ENCODE measurements at places on chromosomes 4 and X.

- H3K4me3 ChIP-seq = no peak overlapping the region
- no peak overlapping the region for H3K27ac ChIP-seq
- H3K4me1 ChIP-seq = no peaks in the 10 kb centered on the region
These were observed 15.3 kb downstream of the LARP7 start for GRCh38 chr4:112652216-112652615.

- H3K27me3 ChIP-seq = peaks cover 5% of the 10 kb centered on the region
- H3K4me1 ChIP-seq = peaks cover 19% of the 10 kb centered on the region
- DNase-seq = no peak
- H3K36me3 ChIP-seq = peaks cover 4% of the 10 kb centered on the region
- peak overlapping the region; percentile 81 for H3K4me3 ChIP-seq
These were observed 1.0 kb upstream of the PLA2G12A start for GRCh38 chr4:109730619-109731545.

- H3K4me1 ChIP-seq = peaks cover 38% of the 10 kb centered on the region
- no peak overlapping the region for H3K4me3 ChIP-seq
- no peak overlapping the region for H3K27ac ChIP-seq
- no peak for DNase-seq
- no peaks in the 10 kb centered on the region for H3K27me3 ChIP-seq
- peaks cover 18% of the 10 kb centered on the region for H3K36me3 ChIP-seq
These were observed 9.9 kb downstream of the CHIC2 start for GRCh38 chr4:54054501-54054900.

DNA sequence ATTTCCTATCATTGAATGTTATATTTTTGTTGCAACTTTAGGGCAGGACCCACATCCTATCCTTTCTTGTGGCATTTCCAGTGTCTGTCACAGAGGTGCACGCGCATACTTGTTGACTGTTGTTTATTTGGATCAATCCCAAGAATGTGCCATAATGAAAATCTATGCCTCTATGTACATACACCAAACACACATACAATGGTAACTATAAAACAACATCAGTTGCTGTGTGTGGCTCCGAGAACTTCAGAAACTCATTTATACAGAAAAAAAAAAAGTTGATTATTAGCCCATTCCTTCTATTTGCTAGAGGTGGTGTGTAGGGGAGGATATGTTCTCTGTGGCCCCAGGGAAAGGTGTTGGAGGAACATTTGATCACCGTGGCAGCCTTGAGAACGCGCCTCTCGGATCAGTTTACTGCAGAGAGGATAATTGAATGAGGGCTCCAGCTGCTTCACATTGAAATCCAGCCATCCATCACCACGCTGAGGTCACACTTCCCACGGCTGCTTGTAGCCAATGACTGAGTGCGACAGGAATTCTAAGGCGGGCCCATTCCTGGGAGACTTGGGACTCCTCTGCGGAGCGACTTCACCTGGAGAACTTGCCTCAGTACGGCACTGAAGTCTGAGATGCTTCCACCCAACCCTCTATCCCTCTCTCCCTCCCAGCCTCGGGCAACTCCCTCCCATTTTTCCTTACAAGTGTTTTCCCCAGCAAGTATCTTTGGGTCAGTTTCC is 19.5 kb downstream of the SMPX start:
- H3K4me3 ChIP-seq = no peak overlapping the region

DNA sequence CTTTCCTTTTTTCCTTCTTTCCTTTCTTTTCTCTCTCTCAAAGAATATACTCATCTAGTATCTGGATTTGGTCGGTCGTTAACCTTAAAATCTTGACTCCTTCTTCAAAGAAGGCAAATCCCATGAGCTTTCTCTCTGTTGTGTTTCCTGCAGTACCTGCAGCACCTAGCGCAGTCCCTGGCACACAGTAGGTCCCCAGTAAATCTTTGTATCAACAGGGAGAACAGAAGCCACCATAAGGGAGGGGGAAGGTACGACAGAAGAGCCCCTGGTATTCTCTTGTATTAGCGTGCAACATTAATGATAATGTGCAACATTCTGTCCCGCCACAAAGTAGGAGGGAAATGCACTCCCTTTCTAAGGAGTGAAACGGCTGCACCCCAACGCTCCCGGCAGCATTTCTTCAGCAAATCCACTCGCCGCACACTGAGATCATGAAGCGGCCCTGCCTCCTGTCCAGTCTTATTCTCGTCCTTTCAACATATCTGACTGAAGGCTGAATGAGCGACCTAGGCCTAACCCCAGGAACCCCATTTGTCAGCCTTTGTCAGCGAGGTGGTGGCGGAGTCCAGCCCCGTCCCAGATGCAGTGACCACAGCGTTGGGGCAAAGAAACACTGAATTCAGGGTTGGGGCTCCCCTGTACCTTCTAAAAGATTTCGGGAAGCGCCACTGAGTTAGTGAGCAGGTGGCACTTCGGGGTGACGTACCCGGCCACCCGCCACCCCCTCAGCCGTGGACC is 133.7 kb downstream of the AMELX start:
- no peak for DNase-seq
- H3K27me3 ChIP-seq = peaks cover 15% of the 10 kb centered on the region
- H3K36me3 ChIP-seq = no peaks in the 10 kb centered on the region
- H3K4me1 ChIP-seq = peaks cover 4% of the 10 kb centered on the region
- H3K4me3 ChIP-seq = no peak overlapping the region
- H3K27ac ChIP-seq = no peak overlapping the region

- H3K27ac ChIP-seq = no peak overlapping the region
- no peaks in the 10 kb centered on the region for H3K4me1 ChIP-seq
- no peaks in the 10 kb centered on the region for H3K36me3 ChIP-seq
These were observed 25.7 kb upstream of the HS6ST2 start for GRCh38 chrX:132984058-132984650.

GRCh38 chr4:102453827-102454226 is 47.3 kb upstream of the NFKB1 start:
- no peak for DNase-seq
- no peak overlapping the region for H3K4me3 ChIP-seq
- no peak overlapping the region for H3K27ac ChIP-seq
- H3K27me3 ChIP-seq = no peaks in the 10 kb centered on the region
- H3K4me1 ChIP-seq = peaks cover 24% of the 10 kb centered on the region

DNA sequence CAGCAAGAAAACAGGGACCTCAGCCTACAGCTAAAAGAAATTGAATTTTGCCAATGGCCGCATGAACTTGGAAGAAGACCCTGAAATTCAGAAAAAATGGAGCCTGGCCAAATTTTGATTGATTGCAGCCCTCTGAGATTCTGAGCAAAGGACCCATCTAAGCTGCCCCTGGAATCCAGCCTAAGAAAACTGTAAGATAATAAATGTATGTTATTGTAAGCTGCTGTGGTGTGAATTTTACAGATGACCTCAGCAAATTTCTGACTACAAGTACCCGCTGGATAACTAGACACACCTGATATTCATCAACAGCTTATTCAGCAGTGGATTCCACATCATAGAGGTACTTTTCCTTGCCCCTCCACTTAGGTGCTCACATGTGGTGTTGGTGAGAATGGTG is 119.5 kb upstream of the EPHA5 start:
- no peaks in the 10 kb centered on the region for H3K27me3 ChIP-seq
- no peak overlapping the region for H3K27ac ChIP-seq
- DNase-seq = no peak
- no peaks in the 10 kb centered on the region for H3K4me1 ChIP-seq
- no peaks in the 10 kb centered on the region for H3K36me3 ChIP-seq

- no peaks in the 10 kb centered on the region for H3K4me1 ChIP-seq
- no peaks in the 10 kb centered on the region for H3K36me3 ChIP-seq
- peak; percentile 38 for DNase-seq
- no peak overlapping the region for H3K27ac ChIP-seq
These were observed 69.2 kb upstream of the PNPLA4 start for GRCh38 chrX:7996414-7996813.

GRCh38 chr4:70712604-70713452 is 8.9 kb upstream of the RUFY3 start:
- H3K4me1 ChIP-seq = peaks cover 41% of the 10 kb centered on the region
- H3K27ac ChIP-seq = no peak overlapping the region
- DNase-seq = no peak
- no peaks in the 10 kb centered on the region for H3K27me3 ChIP-seq
- no peak overlapping the region for H3K4me3 ChIP-seq
- H3K36me3 ChIP-seq = no peaks in the 10 kb centered on the region

DNA sequence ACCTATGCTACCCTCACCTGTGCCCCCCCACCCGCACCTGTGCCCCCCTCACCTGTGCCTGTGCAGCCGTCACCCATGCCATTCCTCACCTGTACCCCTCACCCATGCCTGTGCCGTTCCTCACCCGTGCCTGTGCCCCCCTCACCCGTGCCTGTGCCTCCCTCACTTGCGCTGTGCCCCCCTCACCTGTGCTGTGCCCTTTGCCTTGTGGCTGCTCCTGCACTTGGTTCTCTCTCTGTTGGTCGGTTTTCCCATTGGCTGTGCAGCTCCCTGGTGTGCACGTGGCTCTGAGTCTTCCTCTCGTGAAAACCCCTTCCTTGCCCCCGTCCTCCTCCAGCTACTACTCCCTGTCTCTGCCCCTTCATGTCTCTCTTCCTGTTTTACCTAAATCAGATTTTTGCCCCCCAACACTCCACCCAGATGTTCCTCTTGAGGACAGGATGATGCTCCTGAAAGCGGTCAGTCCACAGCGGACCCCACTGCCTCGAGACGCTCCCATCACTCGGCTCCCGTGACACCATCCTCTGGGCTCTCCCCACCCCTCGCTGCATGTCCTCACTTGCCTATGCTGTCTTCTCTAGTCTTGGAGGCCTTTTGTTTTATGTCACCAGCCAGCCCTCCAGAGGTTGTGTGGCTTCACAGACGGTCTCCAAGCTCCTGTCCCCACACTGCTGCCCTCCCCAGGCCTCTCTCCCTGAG is 6.8 kb downstream of the MAEA start:
- H3K36me3 ChIP-seq = peaks cover 45% of the 10 kb centered on the region
- peak overlapping the region; percentile 35 for H3K27ac ChIP-seq
- no peak overlapping the region for H3K4me3 ChIP-seq
- peaks cover 38% of the 10 kb centered on the region for H3K4me1 ChIP-seq
- DNase-seq = no peak

GRCh38 chr4:180169966-180170365 is 2073.2 kb upstream of the TENM3 start:
- H3K36me3 ChIP-seq = no peaks in the 10 kb centered on the region
- no peaks in the 10 kb centered on the region for H3K27me3 ChIP-seq
- H3K4me1 ChIP-seq = no peaks in the 10 kb centered on the region
- no peak overlapping the region for H3K27ac ChIP-seq

- no peaks in the 10 kb centered on the region for H3K27me3 ChIP-seq
- no peaks in the 10 kb centered on the region for H3K4me1 ChIP-seq
- no peak overlapping the region for H3K27ac ChIP-seq
- no peak overlapping the region for H3K4me3 ChIP-seq
- no peak for DNase-seq
These were observed 17.8 kb downstream of the IGSF1 start for GRCh38 chrX:131271274-131271673.

- H3K4me1 ChIP-seq = peaks cover 23% of the 10 kb centered on the region
- H3K4me3 ChIP-seq = no peak overlapping the region
- no peaks in the 10 kb centered on the region for H3K36me3 ChIP-seq
- peak; percentile 57 for DNase-seq
- H3K27me3 ChIP-seq = peaks cover 4% of the 10 kb centered on the region
These were observed 30.8 kb downstream of the NDNF start for GRCh38 chr4:121041307-121042090.

DNA sequence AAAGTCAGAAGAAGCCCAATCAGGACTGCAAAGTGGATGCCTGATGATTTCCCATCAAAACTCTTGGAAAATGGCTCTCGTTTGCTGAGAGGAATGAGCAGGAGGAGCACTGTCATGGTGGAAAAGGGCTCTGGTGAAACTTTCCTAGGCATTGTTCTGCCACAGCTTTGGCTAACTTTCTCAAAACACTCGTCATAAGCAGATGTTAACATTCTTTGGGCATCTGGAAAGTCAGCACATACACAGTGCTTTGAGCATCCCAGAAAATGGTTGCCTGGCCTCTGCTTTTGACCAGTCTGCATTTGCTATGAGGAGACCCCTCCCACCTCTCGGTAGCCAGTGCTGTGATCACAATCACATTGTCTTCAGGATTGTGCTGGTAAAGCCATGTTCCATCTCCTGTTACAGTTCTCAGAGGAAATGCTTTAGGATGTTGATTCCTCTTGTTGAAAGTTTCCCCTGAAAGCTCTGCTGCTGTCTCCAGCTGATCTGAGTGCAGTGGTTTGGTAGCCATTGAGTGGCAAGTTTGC is 25.2 kb upstream of the TBC1D14 start:
- no peak for DNase-seq
- H3K4me3 ChIP-seq = no peak overlapping the region
- peaks cover 28% of the 10 kb centered on the region for H3K36me3 ChIP-seq
- no peak overlapping the region for H3K27ac ChIP-seq
- no peaks in the 10 kb centered on the region for H3K27me3 ChIP-seq

GRCh38 chr4:10773010-10773409 is 88.4 kb upstream of the CLNK start:
- no peaks in the 10 kb centered on the region for H3K36me3 ChIP-seq
- H3K4me1 ChIP-seq = no peaks in the 10 kb centered on the region
- H3K27me3 ChIP-seq = peaks cover 2% of the 10 kb centered on the region
- H3K27ac ChIP-seq = no peak overlapping the region
- no peak overlapping the region for H3K4me3 ChIP-seq

DNA sequence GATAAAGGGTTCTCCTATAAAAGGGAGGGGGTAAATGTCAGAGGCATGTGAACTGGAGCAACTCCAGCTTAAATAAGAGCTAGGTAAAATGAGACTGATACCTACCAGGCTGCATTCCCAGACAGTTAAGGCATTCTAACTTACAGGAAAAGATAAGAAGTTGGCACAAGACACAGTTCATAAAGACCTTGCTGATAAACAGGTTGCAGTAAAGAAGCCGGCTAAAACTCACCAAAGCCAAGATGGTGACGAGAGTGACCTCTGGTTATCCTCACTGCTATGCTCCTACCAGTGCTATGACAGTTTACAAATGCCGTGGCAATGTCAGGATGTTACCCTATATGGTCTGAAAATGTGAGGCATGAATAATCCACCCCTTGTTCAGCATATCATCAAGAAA is 13.1 kb upstream of the SULT1B1 start:
- no peak for DNase-seq
- H3K4me1 ChIP-seq = no peaks in the 10 kb centered on the region
- H3K27ac ChIP-seq = no peak overlapping the region
- H3K27me3 ChIP-seq = no peaks in the 10 kb centered on the region
- H3K4me3 ChIP-seq = no peak overlapping the region

DNA sequence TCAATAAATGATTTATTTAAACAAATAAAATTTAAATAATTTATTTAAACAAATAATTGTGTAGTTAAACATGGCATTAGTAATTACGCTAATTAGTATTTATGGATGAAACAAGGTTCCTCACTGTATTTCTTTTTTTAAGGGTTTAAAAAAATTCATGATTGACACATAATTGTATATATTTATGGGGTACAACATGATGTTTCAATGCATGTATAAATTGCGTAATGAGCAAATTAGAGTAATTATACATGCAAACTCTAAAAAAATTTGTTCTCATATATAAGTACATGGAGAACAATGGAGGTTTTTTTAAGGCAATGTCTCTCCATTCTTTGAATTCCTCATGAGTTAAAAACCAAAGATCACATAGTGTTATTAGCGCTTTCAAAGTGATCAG is 115.7 kb upstream of the KLF3 start:
- H3K4me3 ChIP-seq = no peak overlapping the region
- DNase-seq = no peak
- no peaks in the 10 kb centered on the region for H3K36me3 ChIP-seq
- no peaks in the 10 kb centered on the region for H3K4me1 ChIP-seq

- no peaks in the 10 kb centered on the region for H3K27me3 ChIP-seq
- no peak overlapping the region for H3K27ac ChIP-seq
- H3K36me3 ChIP-seq = no peaks in the 10 kb centered on the region
- H3K4me1 ChIP-seq = no peaks in the 10 kb centered on the region
- DNase-seq = no peak
These were observed 271.2 kb upstream of the SMIM31 start for GRCh38 chr4:164482758-164483157.

- H3K36me3 ChIP-seq = no peaks in the 10 kb centered on the region
- peaks cover 2% of the 10 kb centered on the region for H3K27me3 ChIP-seq
- no peak for DNase-seq
- H3K4me3 ChIP-seq = no peak overlapping the region
- H3K4me1 ChIP-seq = no peaks in the 10 kb centered on the region
These were observed 38.8 kb downstream of the DCLK2 start for GRCh38 chr4:150117094-150117493.

Data from activated CD8-positive, alpha-beta T cell treated with anti-CD3 and anti-CD28 coated beads, Interleukin-2, amount 10 ng/mL, durations not matched to agents 7 days and 5 days (primary cell).